Frontal cortex (tissue), 4 donors: ENCODE measurements at places on chromosomes 5 and 9. TPM values are rescaled to one million over a fixed set of nuclear protein-coding genes. Genes with fewer than 3 reads are reported as not detected.

Gene SV2C
- total RNA-seq, result 2.9 TPM

Gene PCDHA9
- total RNA-seq, result 9.8 TPM

Gene MRPL36
- 20.0 TPM for total RNA-seq

Gene ISOC1
- total RNA-seq, result 31.0 TPM

Gene CDH10
- total RNA-seq, result 79.9 TPM

Gene FGF10
- total RNA-seq, result 2.4 TPM

Gene SLC45A2
- total RNA-seq, result 0.41 TPM
